ENCODE measurements at places on chromosomes 12 and 14.
A peak's percentile ranks its signal among the peaks of the same experiment; 100 is the strongest.

GRCh38 chr12:99915251-99916082, 69.3 kb downstream of the ANKS1B start:
- DNase-seq = no peak

DNA sequence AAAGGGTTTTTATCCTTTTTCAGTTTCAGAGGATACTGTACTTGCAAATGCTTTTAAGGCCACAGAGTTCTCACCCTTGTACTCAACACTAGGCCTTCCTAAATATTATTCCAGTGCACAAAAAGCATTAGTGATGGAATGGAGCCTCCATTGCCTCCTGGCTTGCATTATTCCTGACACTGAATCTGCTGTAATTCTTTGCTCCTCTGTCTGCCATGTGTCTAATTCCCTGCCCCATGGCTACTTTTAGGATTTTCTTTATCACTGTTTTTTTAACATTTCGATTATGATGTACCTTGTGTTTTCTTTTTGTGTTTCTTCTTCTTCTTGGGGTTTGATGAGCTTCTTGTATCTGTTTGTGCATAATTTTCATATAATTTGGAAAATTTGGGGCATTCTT, 29.5 kb downstream of the SUSD6 start:
- no peak for DNase-seq

DNA sequence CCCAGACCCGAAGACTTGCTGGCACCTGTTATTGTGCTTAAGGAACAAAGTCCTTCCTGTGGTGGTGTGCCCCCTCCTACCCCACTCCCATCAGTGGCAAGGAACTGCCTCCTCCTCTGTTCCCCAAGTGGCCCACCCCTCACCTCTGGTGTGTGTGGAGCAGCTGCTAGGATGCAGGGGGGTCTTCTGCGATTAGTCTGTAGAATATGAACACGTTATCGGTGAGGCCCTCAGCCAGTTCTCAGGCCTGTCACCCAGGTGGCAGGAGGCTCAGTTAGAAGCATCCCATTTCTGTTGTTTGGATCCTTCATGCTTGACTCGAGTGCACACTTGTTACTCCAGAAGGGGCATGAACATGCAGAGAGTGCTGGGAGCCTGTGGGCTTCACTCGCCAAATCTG, 39.3 kb downstream of the RAB35 start:
- DNase-seq = no peak

DNA sequence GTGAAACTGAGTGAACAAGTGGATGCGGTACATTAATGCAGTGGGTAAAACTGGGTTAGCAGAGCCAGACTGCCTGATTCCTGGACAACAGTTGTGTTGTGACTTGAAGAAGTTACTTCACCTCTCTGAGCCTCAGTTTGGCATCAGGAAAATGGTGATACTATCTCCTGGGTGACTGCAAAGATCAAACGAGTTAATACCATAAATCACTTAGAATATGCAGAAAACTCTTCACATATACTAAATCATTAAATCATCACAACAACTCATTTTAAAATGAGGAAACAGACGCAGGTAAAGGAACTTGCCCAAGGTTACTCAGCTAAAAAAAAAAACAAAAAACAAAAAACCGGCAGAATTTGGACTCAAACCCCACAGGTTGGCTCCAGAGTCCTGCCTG, 811 bp downstream of the MTERF2 start:
- DNase-seq = no peak

DNA sequence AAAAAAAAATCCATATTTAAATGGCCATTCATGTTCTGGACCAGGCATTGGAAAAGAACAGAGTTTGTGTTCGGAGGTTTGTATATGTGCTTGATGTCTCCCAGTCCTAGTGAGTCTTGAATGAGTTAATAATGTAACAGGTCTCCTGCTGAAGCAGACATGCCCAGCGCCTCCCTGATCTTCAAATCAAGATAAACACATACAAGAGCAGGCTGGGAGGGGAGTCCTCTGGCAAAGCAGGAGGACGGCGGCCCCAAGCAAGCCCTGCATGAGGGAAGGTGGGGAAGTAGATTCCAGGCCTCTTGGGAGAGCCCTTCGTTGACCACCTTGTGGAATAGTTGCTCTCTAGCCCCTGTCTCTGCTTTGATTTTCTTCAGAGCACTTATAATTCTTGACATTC, 156.3 kb downstream of the ZFP36L1 start:
- no peak for DNase-seq

DNA sequence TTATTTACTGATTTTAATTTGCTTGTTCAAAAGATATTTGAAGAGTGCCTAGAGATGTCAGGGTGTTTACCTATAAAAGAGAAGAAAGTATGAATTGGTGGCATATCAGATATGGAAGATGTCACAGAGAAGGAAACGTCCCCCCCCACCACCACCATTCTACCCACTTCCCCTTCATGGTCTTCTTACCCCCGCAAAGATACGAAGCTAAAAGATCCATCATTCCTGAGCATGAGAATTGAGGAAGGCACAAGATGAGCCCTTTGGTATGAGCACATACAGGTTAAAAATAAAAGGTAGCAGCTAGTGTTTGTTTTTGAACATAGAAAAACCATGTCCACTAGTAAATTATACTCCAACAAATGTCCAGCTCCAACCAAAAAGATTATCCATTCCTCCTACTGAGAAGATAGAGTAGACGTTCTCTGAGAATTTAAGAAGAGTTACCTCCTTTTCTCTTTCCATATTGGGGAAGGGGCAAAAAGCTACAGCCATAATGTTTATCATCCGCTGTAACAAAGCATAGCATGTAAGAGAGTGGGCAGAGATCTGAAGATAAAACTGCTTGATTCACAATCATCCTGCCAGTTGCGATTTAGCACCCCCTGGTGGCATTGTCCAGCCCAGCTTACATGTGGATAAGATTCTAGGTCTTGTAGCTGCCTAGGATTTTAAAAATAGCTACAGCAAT, 29.1 kb downstream of the NFYB start:
- DNase-seq = peak; percentile 76

DNA sequence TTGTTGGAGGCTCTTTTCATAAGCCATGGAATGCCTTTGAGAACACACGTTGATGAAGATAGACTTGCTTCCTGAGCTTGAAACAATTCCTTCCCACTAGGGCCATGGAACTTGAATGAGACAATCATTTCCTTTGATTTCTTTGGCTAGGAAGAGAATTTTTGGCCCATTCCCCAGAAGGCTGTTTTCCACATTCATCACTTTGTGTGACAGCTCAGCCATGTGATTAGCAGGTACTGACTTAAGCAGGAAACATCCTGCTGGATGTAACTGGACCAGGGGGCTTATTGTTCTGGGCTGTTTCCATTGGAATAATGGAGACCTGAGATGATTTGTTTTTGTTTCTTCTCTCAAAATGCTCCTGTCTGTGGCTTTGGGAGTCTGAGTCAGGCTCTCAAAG, 469.8 kb upstream of the SEL1L start:
- DNase-seq = no peak

- DNase-seq = no peak
These were observed 25.8 kb downstream of the METAP2 start for GRCh38 chr12:95499772-95500171.

- DNase-seq = no peak
These were observed 35.1 kb downstream of the HNRNPC start for GRCh38 chr14:21234112-21234511.

GRCh38 chr14:101475456-101476257, 85.6 kb upstream of the DIO3 start:
- no peak for DNase-seq

- peak; percentile 61 for DNase-seq
These were observed 56.1 kb upstream of the FUT8 start for GRCh38 chr14:65356327-65356836.

- DNase-seq = no peak
These were observed 172.5 kb upstream of the FOXN3 start for GRCh38 chr14:89589400-89590118.

DNA sequence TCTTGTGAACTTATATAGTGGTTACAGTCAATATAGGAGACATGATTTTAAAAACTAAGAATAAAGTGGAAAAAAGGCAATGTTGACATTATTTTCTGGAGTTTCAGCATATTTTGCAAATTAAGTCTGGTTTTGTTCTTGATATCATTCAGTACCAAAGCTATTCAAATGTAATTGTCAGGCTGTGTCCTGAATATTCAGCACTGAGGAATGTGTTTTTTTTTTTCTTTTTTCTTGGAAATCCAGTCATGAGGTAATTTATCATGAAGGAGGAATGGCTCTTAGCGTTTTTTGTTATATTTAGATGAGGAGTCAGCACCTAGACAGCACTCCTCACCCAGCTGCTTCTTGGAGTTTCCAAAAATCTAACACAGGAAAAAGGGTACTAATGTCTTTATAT, 225.5 kb downstream of the CCDC91 start:
- DNase-seq = peak; percentile 10
